ENCODE measurements at places on chromosomes 3 and 15. TPM values are rescaled to one million over a fixed set of nuclear protein-coding genes. Genes with fewer than 3 reads are reported as not detected.

The NUDT16 gene
- 10.6 TPM for total RNA-seq

The SNTN gene
- not detected for total RNA-seq

The RETNLB gene
- not detected for total RNA-seq

The HRH1 gene
- 11.2 TPM for total RNA-seq

The KCNMB3 gene
- total RNA-seq = 1.4 TPM

The CADPS gene
- not detected for total RNA-seq

The LDHAL6B gene
- total RNA-seq = not detected

The CDC25A gene
- 22.5 TPM for total RNA-seq

The GP5 gene
- 0.13 TPM for total RNA-seq

The GREM1 gene
- 1.6 TPM for total RNA-seq

The CDCP1 gene
- total RNA-seq = 1.6 TPM

The GALNT15 gene
- 5.3 TPM for total RNA-seq

The LRRC2 gene
- total RNA-seq = 0.64 TPM

The MCF2L2 gene
- 0.15 TPM for total RNA-seq

The RFTN1 gene
- 65.2 TPM for total RNA-seq

The C2CD4A gene
- total RNA-seq = not detected

The TNNC1 gene
- not detected for total RNA-seq

The SETD2 gene
- 17.8 TPM for total RNA-seq

The COMMD4 gene
- total RNA-seq = 117 TPM

The CNOT10 gene
- total RNA-seq = 15.2 TPM

The IL16 gene
- total RNA-seq = 2.1 TPM
